ENCODE measurements at places on chromosomes 7 and 10.

DNA sequence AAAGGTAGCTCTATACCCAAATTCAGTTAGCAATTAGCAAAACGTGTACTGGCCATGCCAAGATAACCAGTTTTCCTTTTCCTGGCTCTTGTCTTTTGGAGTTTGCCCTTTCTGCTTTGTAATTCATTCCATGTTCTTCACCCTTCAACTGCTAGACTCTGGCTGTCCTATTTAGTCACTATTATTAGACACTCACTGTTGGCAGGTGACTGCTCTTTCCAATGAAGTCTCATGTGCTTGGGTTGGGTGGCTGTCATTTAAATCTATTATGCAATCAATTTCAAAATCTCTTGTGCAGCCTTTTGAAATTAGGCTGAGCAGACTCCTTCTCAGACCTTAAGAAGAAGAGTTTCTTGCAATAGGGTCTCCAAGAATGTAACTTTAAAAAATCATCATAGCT lies 266.5 kb downstream of the GPR158 start:
- no peak for DNase-seq

- DNase-seq = no peak
Observed at GRCh38 chr7:46513447-46513848, 592.4 kb upstream of the IGFBP3 start.

DNA sequence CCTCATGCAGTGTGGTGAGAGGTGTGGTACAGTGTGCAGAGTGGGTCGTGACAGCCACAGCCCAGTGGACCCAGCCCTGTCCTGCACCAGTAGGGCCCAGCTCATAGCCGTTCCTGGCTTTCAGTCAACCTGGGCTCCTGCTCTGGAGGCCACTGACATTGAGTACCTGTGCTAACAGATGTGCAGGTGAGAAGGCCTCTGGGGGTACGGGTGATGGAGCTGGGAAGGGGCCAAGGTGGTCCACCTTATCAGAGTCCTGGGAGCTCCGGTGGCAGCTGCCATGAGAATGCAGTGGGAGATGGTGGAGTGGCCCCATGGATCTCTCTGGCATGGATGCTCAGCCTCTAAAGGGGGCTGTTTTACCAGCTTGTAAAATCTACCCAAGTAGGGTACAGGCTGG lies 6.1 kb upstream of the TBRG4 start:
- DNase-seq = no peak

DNA sequence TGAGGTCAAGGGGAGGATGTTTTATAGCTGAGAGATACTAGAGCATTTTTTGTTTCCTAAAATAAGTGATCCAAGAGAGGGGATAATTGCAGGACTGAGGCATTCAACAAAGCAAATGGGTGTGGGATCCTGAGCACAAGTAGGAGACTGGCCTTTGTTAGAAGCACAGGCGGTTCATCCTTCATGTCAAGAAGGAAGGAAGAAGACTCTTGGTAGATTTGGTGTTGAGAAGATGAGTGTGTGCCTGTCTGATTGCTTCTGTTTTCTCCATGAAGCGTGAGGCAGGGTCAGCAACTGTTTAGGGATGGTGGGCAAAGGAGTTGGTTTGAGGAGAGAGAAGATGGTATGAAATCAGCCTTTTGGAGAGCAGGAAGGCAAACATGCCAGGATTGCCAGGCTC lies 27.6 kb downstream of the STRIP2 start:
- no peak for DNase-seq

- no peak for DNase-seq
Observed at GRCh38 chr10:51862149-51862548, 162.8 kb upstream of the CSTF2T start.

- no peak for DNase-seq
Observed at GRCh38 chr10:106513352-106513771, 651.1 kb downstream of the SORCS1 start.

GRCh38 chr7:135933509-135934188 lies 43.5 kb downstream of the MTPN start:
- no peak for DNase-seq

DNA sequence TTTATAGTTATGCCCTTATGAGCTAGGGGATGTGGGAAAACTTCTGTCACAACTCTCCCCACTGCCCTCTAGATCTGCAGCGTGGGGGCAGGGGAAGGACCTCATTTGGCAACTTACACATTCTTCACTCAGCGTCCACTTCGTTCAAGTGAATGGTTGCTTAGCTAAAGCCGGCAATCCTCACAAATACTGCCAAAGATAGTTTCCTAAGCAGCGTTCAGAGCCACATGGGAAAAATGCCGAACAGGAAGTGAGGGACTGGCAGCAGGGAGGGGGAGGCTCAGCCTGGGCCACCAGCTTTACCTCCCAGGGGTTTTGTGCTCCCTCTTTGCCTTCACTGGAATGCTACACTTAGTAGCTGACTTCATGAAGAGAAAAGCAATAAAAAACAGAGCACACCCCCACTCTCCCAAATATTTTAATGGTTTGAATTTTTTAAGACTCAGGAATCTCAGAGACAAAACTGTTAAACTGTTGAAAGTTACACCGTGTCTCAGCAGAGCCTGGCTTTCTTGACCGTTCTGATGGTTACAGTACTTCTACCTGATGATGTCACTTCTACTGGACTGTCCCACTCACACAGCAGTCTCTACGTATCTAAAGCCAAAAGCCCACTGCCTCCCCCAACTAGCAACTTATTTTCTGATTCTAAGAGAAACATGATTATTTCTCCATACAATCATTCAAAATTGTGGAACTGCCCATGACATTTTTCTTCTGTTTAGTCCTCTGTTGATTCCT lies 10.4 kb downstream of the GRM3 start:
- no peak for DNase-seq

GRCh38 chr7:68691261-68692216 lies 906.7 kb upstream of the AUTS2 start:
- no peak for DNase-seq

DNA sequence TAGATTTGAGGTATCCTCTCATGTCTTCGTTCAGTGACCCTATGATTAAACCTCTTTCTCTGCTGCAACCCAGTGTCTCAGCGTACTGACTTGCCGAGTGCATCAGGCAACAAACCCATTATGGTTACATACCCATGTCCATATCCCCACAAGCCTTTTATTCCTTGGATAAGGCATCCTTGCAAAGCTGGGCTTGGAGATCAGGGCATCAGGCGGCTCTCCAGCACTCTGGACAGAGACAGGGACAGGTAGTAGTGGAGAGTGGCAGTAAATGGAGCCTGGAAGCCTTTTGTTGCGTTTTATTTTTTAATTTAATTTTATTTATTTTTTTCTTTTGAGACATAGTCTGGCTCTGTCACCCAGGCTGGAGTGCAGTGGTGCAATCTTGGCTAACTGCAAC lies 32.0 kb upstream of the NPFFR1 start:
- no peak for DNase-seq

- no peak for DNase-seq
Observed at GRCh38 chr10:129310881-129311280, 156.2 kb upstream of the MGMT start.

GRCh38 chr10:32332299-32332750 lies 14.6 kb downstream of the EPC1 start:
- DNase-seq = no peak

DNA sequence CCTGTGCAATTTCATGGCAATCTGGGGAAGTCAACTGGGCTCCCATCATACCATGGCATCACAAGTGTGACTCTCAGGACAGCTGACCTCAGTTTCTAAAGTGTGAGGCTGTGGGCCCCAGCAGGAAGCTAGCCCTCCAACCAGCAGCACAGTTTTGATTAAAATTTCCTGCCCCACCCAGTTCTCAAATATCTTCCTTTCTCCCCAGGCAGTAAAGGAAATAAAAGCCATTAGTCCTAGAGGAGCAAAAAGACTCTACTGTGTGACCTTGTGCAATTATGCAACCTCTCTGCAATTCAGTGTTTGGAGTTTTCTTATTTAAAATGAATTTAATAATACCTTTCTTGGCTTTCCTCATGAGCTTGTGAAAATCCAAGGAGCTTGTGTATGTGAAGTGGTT lies 143.1 kb upstream of the CDCA7L start:
- DNase-seq = no peak

DNA sequence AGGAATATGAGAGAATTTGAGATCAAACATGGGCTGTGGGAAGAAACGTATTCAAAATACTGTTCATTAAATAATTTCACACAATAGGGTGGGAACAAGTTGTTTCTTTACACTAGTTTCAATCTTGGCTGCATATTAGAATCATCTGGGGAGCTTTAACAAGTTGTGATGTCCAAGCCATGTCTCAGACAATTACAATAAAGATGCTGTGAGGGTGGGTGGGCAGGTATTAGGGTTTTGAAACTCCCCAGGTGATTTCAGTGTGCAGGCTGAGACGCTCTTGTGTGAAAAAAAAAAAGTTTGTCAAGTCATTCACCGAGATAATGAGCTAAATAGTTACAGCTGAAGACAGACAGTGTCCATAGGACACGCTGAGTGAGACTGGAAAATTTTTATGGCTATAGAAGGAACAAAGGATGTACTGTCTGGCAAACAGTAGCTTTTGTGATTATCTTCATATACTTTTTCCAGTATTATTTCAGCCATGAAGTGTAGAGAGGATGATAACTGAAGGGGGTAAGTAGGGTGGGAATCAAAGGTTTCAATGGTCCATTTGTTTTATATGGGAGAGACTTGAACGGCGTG lies 12.6 kb upstream of the LAMB4 start:
- DNase-seq = no peak

GRCh38 chr10:100565206-100565985 lies 29.7 kb downstream of the HIF1AN start:
- no peak for DNase-seq

GRCh38 chr10:17865351-17865750 lies 56.2 kb downstream of the MRC1 start:
- no peak for DNase-seq

DNA sequence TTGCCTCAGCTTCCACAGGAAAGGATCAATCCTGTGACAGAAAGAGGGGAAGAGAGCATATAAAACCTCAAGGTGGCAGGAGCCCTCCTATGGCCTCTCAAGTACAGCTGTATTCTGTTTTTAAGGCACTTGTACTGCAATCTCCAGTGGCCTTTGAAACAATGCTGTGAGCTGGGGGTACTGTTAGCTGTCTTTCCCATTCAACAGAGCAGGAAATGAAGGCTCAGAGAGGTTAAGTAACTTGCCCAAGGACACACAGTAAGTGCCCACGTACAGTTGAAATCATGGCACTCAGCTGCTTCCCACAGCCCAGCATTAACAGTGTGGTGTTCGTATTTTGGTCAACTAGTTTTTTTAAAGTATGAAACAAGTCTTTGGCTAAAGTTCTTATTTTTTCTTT lies 34.0 kb downstream of the DUSP5 start:
- no peak for DNase-seq

DNA sequence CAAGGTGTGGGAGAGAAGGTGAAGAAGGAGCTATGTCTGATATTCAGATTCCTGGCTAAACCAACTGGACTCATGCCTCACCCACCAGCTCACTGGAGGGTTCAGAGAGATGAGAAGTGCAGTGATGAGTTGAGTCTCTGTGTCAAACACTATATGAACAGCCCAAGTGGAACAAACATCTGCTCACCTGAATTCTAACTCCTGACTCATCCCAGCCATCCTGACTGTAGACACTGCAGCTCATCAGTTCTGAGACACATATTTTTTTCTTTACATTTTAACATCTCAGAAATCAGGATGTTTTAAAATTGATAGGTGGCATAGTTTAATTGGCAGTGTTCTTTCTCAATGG lies 27.3 kb downstream of the GSDME start:
- no peak for DNase-seq

- no peak for DNase-seq
Observed at GRCh38 chr10:26491276-26491675, 53.1 kb downstream of the APBB1IP start.

- DNase-seq = no peak
Observed at GRCh38 chr7:2921653-2922347, 77.7 kb upstream of the GNA12 start.

GRCh38 chr7:117950601-117951260 lies 77.5 kb upstream of the CTTNBP2 start:
- DNase-seq = no peak

- no peak for DNase-seq
Observed at GRCh38 chr7:151366166-151366879, 24.7 kb downstream of the NUB1 start.

DNA sequence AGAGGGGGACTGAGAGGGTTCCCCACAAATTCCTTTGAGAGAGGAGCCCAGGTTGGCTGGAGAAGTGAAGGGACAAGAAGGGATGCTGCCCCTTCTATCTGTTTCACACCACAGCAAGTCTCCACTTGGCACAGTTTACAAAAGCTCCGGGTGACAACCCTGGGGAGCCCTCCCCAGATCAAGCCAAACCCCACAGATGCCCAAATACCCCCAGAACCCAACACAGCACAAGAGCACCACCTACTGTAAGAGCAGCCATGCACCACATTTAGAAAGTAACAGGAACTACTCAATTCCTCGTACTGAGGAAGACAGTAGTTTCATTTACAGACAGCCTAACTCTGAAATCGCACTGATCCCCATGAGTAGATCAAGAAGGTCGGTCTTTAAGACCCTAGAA lies 67.8 kb upstream of the ATP6V0A4 start:
- no peak for DNase-seq

GRCh38 chr7:74449809-74450397 lies 3.8 kb upstream of the GTF2IRD1 start:
- peak; percentile 41 for DNase-seq

DNA sequence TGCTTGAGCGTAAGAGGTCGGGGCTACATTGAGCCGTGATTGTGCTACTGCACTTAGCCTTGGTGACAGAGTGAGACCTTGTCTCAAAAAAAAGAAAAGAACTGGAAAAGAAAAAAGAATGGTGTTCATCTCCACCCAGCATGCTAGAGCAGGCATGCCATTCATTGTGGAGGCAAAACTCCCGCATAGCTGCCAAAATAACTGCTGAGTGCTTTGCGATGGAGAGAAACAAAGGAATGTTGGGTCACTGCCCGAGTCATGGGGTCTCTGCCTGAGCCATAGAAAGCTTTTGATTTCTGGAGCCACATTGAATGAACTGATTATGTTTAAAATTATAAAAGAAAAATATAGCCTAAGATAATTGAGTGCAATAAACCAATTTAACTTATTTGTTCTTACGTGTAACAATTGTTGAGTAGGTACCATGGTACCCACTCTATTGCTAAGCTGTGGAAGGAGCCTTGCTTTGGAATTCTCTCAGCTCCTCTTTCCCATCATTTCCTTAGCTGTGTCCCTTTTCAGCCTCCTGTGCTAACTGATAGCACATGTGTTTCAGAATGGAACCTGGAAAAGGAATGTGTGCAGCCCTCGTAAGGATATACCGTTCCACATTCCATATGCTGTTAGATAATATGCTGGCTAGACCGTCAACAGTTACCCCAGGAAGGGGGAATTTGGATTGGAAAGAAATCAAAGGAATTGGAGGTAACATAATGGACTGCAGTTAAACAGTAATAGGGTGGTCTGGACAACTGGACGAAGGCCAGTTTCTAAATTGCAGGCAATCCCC lies 99.0 kb downstream of the KIAA1217 start:
- no peak for DNase-seq

DNA sequence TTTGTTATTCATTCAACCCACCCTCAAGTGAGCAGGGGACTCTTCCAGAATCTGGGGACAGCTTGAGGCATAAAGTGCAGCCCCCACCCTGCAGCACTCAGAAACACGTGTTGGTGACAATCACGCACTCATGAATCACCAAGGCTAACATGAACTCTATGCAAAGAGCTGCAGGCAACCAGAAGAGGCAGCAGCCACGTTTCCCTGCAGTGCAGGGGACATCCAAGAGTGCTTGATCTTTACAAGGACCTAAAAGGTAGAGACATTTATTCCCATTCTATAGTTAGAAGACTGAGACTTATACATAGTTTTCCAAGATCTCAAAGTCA lies 135.2 kb upstream of the GDF10 start:
- no peak for DNase-seq
